Omental fat pad (tissue), 4 donors: ENCODE measurements at places on chromosomes 4 and X.

DNA sequence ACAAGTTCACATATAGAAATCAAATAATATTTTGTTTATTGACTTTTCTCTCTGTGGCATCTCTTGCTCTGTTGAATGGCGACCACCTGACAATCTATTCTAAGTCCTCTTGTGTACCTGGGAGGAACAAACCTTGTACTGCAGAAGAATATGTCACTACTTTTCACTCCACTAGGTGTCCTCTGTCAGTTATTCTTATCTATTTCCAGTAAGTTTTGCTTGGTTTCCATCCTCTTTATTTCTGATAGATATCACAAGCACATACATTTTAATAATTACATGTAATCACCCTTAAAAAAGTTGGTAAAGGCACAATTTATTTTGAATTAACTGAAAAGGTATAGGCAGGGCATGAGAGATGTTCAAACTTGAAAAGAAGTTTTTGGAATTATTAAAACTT lies 238.4 kb downstream of the SNCA start:
- no peak for DNase-seq

- DNase-seq: no peak
Measured at GRCh38 chr4:94359221-94359620, 16.6 kb upstream of the HPGDS start.

DNA sequence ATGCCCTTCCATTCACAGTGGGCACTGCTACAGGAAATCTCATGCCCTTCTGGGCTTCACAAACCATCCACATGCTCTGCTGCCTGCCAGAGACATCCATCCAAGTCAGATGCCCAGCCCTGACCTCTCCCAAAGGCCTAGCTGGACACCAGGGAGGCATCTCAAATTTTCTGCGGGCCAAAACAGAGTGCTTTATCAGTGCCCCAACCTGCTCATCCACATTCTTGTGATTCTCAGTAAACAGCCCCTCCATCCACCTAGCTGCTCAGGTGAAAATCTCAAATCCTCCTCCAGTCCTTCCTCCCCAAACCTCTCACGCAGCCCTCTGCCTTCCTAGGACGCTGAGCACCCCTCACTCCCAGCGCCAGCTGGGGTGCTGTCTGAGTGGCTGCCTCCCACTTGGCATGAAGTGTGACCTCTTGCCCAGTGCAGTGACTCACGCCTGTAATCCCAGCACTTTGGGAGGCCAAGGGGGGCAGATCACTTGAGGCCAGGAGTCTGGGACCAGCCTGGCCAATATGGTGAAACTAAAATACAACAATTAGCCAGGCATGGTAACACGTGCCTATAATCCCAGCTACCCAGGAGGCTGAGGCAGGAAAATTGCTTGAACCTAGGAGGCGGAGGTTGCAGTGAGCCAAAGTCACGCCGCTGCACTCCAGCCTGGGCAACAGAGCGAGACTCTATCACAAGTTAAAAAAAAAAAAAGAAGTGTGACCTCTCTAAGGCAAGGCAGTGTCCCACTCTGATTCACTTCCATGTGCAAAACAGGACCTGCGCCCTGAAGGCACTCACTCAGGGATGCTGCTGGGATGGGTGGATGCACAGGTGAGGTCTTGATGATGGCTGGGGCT lies 1.7 kb upstream of the AFAP1 start:
- DNase-seq: no peak

- no peak for DNase-seq
Measured at GRCh38 chrX:130285069-130285620, 16.4 kb upstream of the ZNF280C start.

DNA sequence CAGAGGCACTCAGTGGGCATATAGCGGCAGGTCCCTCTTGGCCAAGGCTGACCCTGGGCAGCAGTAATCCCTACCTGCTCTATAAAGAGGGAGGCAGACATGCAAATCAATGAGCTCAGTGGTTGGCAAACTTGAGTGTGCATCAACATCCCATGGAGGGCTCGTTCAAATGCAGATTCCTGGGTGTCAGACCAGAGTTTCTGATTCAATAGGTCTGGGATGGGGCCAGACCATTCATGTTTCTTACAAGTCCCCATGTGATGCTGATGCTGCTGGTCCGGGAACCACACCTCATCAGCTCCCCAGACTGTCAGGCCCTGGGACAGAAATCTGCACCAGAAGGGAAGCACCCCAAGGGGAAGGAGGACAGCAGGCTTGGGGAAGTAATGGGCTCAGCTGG lies 38.9 kb upstream of the HMGB3 start:
- no peak for DNase-seq

GRCh38 chrX:39507617-39508299 lies 590.0 kb downstream of the BCOR start:
- DNase-seq: no peak

- no peak for DNase-seq
Measured at GRCh38 chrX:107978707-107979307, 3.4 kb downstream of the TEX13B start.

- no peak for DNase-seq
Measured at GRCh38 chrX:150049647-150050046, 111.4 kb upstream of the EOLA2 start.

DNA sequence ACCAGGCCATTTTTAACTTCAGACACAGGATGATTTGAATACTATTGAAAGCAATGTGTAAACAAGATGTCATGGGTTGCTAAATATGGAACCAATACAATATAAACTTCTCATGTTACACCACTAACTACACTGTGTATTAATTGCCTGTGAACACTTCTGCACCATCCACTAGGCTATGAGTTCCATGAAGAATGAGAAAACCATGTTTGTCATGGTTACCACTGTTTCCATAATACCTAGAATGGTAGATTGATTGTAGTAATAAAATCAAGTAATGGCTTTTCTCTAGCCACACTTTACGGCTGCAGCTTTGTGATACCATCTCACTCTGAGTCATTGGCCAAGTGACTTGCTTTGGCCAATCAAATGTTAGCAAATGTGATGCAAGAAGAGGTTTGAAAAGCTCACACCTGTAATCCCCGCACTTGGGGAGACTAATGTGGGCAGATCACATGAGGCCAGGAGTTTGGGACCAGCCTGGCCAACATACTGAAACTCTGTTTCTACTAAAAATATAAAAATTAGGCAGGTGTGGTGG lies 19.9 kb upstream of the CYBB start:
- DNase-seq: no peak

DNA sequence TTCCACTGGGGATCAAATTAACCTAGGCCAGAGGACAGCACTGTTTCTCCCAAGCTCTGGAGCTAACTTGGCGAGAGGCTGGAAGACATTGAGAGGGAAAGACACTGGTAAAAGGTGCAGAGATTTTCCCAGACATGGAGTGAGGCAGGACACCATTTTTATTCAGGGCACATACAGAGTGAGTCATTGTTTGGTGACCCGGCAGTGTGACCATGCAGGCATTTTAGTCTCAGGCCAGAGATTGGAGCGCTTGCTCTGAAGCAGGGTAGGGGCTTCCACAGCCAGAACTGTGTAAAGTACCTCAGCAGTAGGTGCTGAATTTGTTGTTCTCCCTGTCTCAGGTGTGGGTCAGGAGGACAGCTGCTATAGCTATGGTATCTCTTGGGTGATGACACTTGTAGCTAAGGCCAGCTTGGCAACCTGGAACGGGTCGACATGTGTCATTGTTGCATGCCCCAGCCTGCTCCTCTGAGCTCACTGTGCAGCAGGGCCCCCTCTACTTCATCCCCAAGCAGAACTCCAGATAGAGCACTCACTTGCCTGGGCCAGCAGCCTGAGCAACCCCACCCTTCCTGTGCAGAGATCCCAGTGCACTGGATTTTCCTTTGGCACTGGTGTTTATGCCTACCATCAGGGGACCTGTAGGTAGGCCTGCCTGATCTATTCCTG lies 79.8 kb upstream of the ATP8A1 start:
- DNase-seq: no peak

DNA sequence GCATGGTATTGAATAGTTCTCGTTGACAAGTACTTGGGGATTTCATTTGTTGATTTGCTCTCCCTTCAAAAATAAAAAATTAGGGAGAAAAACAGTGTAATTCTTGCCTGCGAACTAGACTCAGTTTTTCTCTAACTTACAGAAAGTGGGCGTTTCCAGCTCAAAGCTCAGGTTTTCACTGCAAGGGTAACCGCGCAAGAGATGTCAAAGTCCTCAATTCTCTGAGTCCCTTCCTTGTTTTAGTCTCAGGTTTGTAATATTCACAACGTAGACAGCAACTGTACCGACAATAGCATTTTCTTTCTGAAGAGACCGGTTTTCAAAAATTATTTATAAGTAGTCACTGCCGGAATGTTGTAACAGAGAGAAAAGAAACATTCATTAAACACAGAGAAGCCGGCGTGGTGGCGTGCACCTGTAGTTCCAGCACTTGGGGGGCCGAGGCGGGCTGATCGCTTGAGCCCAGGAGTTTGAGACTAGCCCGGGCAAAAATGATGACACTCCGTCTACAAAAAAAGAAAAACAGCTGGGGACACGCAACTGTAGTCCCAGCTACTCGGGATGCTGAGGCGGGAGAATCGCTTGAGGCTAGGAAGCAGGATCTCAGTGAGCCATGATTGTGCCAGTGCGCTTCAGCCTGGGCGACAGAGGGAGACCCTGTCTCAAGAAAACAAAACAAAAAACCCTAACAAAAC lies 774 bp downstream of the ZCCHC4 start:
- DNase-seq: no peak

GRCh38 chrX:51837921-51838320 lies 55.5 kb upstream of the MAGED1 start:
- peak; percentile 58 for DNase-seq

DNA sequence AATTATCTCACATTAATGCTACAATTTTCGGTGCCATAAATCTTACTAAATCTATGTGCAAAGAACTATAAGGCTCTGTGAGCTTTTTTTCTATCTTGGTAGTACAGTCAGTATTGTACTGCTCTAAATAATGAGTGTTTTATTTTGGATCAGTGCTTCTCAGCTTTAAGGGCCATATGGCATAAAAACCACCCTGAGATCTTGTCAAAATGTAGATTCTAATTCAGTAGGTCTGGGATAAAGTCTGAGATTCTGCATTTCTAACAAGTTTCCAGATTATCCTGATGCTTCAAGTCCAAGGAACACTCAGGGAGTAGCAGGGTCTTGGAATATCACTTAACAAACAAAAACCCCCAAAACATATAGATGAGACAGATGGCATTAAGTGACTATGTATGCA lies 486.5 kb downstream of the GRXCR1 start:
- DNase-seq: no peak

GRCh38 chr4:147829401-147830101 lies 97.7 kb downstream of the ARHGAP10 start:
- no peak for DNase-seq

- DNase-seq: no peak
Measured at GRCh38 chrX:26783512-26784225, 567.7 kb downstream of the MAGEB5 start.

GRCh38 chr4:1488831-1489638 lies 82.8 kb upstream of the NKX1-1 start:
- DNase-seq: no peak

DNA sequence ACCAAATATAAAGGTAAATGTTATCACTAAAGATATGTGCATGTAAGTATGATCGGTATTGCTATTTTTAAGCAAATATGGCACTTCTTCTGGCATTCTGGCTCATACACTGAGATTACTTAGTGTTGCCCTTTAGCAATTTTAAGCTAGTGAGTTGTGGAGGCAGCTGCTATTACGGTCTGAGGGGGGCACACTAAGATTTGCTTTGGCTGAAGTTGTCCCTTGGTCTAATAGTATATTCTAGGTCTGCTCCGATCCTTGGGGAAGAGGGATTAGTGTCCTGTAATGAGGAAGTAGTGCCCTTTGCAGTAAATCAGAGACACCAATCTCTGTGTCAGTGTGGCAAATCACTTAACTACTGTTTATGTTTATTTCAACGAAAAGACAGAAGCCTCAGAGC lies 196.5 kb upstream of the FTHL17 start:
- no peak for DNase-seq

GRCh38 chrX:9171841-9172463 lies 138.0 kb upstream of the FAM9B start:
- DNase-seq: no peak

DNA sequence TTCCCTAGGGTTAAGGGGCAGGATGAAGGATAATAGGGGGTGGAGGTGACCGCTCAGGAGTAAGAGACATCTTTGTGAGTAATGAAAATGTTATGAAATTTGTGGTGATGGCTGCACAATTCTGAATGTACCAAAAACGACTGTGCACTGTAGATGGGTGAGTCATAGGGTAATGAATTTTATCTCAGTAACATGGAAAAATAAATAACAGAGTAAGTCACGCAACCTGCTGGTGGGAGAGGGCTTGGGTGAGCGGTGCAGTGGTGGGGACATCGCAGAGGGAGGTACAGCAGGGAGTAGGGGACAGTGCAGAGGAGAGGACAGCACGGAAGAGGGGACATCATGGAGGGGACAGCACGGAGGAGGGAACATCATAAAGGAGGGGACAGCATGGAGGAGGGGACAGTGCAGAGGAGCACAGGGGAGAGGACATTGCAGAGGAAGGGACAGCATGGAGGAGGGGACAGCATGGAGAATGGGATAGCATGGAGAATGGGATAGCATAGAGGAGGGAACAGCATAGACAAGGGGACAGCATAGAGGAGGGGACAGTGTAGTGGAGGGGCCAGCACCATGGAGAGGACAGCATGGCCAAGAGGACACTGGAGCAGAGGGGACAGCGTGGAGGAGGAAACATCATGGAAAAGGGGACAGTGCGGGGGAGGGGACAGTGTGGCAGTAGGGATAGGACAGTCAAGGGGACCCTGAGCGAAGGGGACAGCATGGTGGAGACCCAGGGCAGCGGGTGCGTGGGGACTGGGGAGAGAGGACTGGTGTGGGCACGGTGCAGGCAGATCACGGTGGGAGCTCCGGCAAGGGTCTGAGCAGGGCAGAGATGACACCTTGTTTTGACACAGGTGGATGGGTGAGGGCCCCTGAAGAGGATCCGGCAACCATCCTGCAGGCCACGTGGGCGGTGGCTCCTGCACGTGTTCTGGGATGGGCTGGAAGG lies 68.5 kb upstream of the MXD4 start:
- no peak for DNase-seq

DNA sequence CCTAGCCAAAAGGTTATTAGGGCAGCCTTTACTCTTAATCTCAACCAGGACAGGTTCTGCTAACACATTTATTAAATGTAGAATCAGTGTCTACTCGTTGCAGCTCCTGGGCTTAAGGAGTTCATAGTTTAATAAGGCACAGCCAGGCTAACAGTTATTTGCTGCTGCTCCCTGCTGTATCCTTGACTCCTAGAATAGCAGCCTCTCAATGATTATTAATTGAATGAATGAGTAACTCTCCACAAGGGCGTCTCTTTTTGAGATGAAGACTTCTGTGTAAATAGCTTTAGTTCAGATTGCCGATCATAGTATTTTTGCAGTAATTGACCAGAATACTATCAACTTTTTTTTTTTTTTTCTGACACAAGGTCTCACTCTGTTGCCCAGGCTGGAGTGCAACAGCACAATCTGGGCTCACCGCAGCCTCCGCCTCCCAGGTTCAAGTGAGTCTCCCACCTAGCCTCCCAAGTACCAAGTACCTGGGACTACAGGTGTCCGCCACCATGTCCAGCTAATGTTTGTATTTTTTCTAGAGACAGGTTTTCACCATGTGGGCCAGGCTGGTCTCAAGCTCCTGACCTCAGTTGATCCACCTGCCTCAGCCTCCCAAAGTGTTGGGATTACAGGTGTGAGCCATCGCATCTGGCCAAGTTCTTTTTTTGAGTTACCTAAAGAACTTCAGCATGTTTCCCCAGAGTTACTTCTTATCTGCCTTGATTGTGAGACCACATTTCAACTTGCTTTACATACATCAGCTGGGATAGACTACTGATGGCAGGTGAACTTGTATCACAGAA lies 2.9 kb downstream of the UGDH start:
- no peak for DNase-seq

GRCh38 chr4:25860586-25861279 lies 2.1 kb downstream of the SEL1L3 start:
- no peak for DNase-seq
